EL (cell line): ENCODE measurements at places on chromosomes 7 and 10.

- DNase-seq, result no peak
These were observed 268.9 kb upstream of the PFKP start for GRCh38 chr10:2798336-2799022.

GRCh38 chr7:153920126-153920525 is 132.1 kb upstream of the DPP6 start:
- DNase-seq, result no peak

GRCh38 chr7:12360948-12361347 is 42.7 kb downstream of the VWDE start:
- no peak for DNase-seq

GRCh38 chr7:128831994-128832879 is 2.0 kb downstream of the FLNC start:
- DNase-seq, result peak; percentile 56

DNA sequence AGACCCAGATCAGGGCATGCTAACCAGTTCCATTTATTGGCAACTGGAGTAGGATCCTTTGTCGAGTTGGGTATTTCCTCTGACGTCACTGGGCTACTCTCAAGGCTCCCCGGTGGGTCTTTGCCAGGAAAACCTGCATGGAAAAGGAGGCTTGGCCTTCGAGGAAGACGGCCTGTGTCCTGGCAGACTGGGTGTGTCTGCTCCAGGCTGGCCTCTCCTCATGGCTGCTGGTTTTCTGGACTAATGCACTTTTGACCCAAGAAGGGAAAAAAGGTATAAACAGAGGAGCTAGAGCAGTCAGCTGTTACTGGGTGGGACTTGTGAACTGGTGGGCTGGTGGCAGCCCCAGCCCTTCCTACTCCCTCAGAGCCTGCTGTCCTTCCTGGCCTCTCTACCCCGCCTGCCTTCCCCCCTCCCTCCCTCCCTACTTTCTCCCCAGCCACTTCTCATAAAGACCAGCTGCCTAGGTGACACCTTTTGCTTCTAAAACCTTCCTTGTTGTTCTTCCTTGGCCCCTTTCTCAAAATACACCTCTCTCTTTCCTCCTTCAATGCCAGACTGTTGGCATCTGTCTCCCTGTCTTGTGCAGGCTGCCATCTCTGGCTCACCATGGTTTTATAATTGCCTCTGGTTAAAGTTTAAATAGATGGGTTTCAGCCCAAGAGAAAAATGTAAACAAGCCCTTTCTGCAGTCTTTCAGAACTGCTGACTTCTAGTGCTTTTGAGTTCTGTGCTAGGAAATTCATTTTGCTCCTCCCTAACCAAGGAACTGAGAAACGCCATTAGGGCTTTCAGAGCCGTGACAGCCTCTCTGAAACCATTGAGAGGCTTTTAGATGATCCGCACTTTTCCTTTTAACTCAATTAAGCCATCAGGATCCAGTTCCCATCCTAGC is 101.8 kb upstream of the MKLN1 start:
- no peak for DNase-seq

DNA sequence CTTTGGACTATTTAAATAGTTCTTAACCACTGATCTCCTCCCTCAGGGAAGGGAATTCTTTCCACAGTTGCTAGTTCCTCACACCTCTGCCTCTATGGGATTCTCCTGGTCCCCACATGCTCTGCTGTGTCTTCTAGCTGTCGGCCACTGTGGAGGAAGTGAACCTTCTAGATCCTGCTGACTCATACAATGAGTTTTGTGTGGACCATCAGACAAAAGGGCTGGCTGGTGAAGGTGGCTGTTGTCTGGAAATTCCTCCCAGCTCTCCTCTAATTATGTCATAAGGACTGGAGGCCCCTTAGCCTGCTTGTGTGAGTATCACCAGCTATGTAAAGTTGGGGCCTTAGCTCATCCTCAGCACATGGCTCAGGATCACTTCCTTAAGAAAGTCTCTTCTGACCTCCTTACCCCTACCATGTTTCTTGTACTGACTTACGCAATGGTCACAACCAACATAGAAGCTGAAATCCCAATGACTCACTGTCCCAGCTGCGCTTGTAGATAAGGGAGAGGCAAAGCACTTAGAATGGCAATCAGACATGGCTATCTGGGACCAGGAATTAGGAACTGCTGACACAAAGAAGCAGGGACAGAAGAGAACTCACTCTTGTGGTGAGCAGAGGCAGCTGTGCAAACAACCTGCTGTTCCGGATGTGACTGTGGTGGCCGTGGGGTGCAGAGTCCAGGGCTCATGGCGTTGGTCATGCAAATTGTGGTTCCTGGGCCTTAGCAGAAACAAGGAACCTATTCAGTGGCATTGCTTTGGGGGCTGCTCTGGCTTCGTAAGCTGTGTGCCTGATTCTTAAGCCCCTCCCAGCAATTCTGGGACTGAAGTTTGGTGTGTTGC is 2.5 kb upstream of the MACC1 start:
- DNase-seq, result peak; percentile 84

- no peak for DNase-seq
These were observed 70.0 kb downstream of the CHRM2 start for GRCh38 chr7:136938476-136938875.

DNA sequence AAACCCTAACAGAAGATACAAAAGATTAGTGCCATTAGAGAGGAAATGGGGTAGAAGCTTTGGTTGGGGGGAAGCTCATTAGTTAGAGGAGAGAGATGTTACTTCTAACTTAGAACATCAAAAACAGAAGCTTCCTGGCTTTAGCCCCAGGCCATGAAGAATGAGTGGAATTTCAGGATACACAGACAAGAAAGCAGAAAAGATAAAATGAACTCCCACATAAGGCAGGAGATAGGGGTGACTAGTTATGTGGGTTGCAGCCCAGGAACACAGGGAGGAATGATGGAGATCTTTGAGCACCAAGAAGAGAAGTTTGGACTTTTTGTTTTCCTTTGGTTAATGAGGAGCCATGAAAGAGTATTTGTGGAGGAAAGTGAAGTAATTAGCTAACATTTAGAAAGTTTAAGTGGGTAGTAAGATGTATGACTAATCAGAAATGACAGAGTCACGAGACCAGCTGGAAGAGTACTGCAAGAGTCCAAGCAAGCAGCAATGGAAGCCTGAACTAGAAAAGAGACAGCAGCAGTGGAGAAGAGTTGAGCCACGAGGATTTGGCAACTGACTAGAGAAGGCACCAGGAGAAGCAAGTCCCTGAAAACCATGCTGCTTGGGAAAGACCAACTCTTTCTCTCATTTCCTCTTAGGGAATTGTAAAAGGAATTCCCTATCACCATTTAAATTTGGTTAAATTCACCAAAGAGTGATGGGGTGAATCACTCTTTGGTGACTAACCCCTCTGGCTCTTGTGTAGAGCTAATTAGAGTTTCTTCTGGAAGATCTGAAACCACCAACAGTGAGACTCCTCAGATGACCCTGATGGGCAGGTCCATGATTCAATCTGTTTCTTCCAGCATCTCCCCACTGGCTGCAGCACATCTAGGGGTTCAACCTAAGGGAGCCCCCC is 131.9 kb downstream of the KCNMA1 start:
- DNase-seq, result peak; percentile 96

DNA sequence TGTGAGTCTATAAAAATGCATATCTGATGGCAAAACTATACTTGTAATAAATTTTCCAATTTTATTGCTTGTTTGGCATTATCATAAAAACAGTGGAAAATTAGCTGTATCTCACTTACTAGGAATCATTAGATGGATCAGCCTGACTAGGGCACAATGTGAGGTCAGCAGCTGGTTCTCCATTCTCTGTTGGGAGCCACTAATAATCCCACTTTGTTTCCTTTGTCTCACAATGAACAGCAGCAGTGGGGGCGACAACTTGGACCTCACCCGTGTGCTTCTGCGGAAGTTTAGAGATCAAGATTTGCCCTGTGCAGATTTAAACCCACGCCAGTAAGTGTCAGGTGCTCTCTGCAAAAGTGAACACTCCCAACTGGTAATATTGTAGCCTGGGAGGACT is 295.5 kb downstream of the ABCA13 start:
- no peak for DNase-seq

DNA sequence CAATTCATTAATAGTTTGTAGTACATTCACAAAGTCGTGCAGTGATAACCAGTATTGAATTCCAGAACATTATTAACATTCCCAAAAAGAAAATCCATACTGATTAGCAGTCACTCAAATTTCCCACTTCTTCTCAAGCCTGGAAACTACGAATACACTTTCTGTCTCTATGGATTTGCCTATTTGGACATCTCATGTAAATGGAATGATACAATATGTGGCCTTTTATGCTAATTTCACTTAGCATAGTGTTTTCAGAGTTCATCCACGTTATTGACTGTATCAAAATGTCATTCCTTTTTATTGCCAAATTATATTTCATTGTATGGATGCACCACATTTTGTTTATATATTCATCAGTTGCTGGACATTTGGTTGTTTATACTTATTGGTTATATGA is 78.8 kb downstream of the STK31 start:
- no peak for DNase-seq

GRCh38 chr7:73573276-73573675 is 5.1 kb downstream of the TBL2 start:
- no peak for DNase-seq

- DNase-seq, result no peak
These were observed 120.2 kb downstream of the RAB11FIP2 start for GRCh38 chr10:117926491-117926890.

DNA sequence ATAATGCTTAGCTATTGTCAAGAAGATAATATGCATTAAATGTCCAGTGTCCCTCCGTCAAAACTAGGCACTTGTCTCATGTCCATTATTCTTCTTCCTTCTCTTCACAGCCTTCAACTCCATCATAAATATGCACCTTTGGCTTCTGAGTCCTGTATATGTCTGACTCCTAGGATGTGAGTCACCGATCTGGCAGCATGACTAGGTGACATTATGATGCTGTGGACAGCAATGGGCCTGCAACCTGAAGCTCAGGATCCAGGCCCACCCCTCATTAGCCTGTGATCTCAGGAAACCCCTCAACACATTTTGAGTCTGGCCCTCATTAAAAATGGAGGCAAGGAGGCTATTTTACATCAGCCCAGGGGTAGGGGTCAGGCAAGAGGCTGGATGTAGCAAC is 362.5 kb upstream of the ZMIZ1 start:
- peak; percentile 8 for DNase-seq

DNA sequence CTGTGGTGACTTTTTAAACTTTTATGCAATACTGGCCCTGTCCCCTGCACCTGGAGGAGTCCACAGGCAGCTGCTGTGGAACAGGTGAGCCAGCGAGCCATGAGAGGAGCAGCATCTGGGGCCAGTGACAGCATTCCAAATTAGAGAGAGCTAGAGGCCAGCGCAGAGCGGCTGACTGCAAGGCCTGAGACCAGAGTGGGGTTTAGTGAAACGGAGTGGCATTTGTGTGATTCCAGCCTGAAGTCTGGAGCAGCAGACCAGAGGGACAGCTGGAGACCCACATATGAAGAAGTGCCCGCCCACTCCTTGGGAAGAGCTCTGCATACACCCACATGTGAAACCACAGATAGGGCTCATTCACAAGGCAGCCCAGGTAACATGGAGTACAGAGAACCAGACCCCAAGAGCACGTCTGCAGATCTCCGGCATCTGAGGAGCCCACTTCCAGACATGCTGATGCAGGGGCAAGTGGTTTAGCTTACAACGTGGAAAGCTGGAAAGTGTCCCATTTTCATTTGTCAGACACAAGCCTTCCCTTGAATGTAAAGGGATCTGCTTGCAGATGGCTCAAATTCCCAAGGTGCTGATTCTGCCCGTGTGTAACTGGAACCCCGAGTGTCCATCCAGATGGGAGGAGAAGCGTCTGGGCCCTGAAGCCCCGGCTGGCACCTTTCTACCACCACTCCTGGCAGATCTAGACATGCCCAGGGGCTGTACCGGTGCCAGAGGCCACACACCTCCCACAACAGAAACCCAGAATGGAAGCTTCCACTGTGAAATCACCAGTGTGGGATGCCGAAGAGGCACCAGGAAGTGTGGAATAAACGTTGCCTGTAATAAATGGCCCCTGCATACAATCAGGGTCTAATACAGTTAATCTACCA is 256.0 kb upstream of the TCERG1L start:
- no peak for DNase-seq

DNA sequence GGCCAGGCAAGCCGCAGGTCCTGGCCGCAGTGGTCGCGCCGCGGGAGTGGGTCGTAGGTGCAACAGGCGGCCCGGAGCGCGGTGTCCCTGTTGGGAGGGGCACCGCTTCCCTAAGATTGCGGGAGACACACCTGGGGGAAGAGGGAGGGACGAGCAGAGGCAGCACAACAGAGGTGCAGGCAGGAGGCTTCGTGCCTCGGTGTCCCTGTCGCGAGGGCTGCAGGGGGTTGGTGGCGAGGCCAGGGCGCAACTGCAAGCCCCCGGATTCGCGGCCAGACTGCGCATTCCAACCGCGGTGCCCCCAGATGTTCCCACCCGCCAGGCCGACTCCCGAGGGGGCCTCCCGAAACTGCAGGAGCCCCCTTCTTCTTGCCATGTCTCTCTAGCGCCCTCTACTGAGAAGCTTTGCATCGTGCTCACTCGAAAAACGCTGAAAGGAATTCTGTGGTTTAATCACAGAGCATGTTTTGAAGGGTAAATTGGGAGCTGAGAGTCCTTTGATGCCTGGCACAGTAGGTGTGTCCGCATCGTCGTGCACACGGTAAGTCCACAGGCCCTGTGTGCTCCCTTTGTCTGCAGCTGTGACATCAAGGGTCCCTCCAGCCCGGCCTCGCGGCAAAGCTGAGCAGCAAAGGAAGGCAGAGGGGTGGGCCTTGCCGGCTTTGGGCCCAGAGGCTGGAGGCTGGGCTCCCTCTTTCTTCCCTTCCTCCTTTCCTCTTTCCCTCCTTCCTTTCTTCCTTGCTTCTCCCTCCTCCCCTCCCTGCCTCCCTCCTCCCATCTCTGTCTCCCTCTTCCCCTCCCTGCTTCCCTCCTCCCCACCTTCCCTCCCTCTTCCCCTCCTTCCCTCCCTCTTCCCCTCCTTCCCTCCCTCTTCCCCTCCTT is 6.2 kb upstream of the MBL2 start:
- peak; percentile 36 for DNase-seq

DNA sequence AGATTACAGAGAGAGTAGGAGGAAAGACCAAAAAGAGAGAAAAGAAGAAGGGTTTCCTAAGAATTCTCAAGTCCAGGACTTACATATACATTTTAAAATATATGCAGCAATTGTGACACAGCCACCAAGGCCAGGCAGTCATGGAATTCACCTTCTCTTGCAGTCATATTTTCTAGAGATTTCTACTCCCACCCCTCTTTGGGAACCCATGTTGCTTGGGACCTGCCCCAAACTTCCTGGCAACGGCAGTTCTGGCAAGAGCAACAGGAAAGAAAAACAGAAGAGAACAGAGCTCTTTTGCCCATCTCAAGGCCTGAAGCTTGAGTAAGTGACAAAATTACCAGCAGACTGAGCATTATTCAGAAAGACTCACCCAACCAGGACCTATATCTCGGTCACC is 128.3 kb upstream of the ASAH2 start:
- DNase-seq, result no peak

- DNase-seq, result no peak
These were observed 94.3 kb upstream of the ITGB1 start for GRCh38 chr10:33052263-33052875.

DNA sequence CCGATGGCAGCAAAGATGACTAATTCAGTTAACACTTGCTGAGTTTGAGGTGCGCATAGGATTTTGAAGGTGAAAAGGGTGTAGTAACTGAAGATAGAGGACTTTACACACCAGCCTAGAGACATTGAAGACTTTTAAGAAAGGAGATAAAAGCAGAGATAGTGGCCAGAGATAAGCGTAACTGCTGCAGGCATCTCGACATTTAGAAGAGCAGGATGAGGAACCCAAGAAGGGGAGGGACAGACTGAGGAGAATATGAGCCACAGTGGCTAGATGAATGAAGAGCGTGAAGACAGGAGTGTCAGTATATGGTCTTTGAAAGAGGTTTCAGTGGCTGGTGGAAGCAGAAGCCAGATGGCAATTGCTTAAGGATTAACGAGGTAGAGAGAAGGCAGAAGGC is 71.6 kb downstream of the CELF2 start:
- DNase-seq, result no peak
